ENCODE measurements at places on chromosomes 5 and 9.

DNA sequence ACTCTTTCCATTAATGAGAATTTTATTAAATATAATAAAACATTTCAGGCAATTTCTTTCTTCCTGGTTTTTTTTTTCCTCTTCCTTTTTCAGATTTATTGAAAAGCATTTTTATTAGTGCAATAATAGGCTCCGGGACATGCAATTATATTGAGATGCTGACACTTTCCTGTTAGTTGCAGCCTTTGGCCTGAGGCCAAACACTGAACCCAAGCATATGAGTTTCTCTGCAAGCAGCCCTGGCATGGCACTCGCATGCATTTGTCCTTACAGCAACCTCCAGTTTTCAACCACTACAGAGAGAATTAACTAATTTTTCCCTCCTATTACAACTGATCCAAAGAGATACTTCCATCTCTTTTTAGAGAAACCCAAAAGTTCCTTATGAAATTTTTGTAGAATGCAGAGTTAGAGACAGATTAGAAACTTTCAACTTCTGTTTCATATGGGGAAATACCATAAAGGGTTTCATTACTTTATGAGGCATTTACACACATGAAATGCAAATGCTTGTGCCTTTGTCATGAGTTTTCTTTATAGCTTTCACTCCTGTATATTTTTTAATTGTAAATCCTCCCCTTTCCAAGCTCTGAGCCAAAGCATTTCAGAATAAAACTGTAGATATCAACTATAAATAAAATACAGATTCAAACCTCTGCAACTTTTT lies 183.0 kb downstream of the CETN3 start:
- DNase-seq, result no peak

GRCh38 chr9:93154293-93154903 lies 20.3 kb upstream of the NINJ1 start:
- DNase-seq, result no peak

GRCh38 chr5:145960848-145961600 lies 24.6 kb downstream of the SH3RF2 start:
- DNase-seq, result no peak

GRCh38 chr9:117414220-117414905 lies 494 bp downstream of the ASTN2 start:
- DNase-seq, result no peak

All from stimulated activated CD8-positive, alpha-beta memory T cell treated with anti-CD3 and anti-CD28 coated beads, Interleukin-4, amount 100 ng/mL, for 4 hours (primary cell).